ENCODE measurements at places on chromosomes 1 and 21.

- H3K36me3 ChIP-seq = no peaks in the 10 kb centered on the region
- DNase-seq = no peak
- H3K27me3 ChIP-seq = no peaks in the 10 kb centered on the region
- no peak overlapping the region for H3K27ac ChIP-seq
- H3K4me3 ChIP-seq = no peak overlapping the region
Observed at GRCh38 chr1:203907901-203908300, 46.5 kb downstream of the SNRPE start.

DNA sequence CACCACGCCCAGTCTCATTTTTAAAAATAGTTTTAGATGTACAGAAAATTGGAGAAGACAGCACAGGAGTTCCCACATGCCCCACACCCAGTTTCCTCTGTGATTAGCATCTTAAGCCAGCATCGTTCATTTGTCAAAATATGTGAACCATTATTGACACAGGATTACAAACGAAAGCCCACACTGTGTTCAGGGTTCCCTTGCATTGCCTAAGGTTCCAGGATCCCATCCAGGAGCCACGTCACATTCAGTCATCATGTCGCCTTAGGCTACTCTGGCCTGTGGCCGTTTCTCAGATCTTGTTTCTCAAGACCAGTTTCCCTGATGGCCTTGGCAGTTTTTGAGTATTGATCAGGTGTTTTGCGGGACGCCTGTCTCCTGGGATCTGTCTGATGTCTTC lies 34.7 kb upstream of the TNFRSF1B start:
- H3K27ac ChIP-seq = peak overlapping the region; percentile 69
- peaks cover 48% of the 10 kb centered on the region for H3K4me1 ChIP-seq
- H3K27me3 ChIP-seq = peaks cover 33% of the 10 kb centered on the region
- H3K4me3 ChIP-seq = no peak overlapping the region
- no peak for DNase-seq

- peak overlapping the region; percentile 64 for H3K27ac ChIP-seq
- H3K4me3 ChIP-seq = no peak overlapping the region
- H3K27me3 ChIP-seq = no peaks in the 10 kb centered on the region
Observed at GRCh38 chr1:179217943-179218507, 11.5 kb downstream of the ABL2 start.

DNA sequence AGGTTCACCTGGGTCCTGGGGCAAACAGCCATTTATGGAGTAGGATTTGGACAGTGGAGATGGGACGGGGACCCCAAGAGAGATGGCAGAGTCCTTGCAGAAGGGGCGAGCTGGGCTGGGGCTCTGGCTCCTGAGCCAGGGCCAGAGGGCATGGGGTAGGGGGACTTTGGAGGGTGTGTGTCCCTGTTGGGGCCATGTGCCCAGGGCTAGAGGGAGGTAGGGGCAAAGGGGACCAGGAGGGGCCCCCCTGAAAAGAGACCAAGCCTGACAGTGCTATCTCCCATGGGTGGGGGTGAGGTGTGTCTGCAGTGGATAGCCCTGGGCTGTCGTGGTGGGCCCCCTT lies 92.3 kb downstream of the TRIM11 start:
- H3K27me3 ChIP-seq = no peaks in the 10 kb centered on the region
- no peak for DNase-seq
- H3K4me1 ChIP-seq = no peaks in the 10 kb centered on the region
- no peak overlapping the region for H3K27ac ChIP-seq
- H3K4me3 ChIP-seq = no peak overlapping the region

- no peak for DNase-seq
- no peak overlapping the region for H3K27ac ChIP-seq
- no peaks in the 10 kb centered on the region for H3K27me3 ChIP-seq
- no peaks in the 10 kb centered on the region for H3K36me3 ChIP-seq
- H3K4me3 ChIP-seq = no peak overlapping the region
Observed at GRCh38 chr1:199551967-199552565, 475.4 kb upstream of the NR5A2 start.

DNA sequence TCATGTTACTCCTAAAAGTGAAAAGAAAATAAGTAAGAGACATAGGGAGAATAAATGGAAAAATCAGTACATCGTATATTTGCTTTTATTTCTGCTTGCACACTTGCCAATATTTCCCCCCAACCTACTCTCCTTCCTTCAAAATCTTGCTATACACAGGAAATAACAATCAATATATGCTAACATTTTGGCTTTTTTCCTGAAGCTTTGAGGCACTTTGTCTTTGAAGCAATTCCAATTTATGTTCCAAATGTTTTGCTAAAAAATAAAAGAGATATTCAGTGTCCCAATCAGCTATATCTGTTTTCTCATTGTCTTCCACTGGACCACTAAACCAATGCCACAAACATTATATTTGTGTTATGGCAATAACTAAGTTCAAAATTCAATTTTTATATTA lies 184.0 kb upstream of the NEGR1 start:
- DNase-seq = no peak
- no peak overlapping the region for H3K27ac ChIP-seq
- H3K36me3 ChIP-seq = no peaks in the 10 kb centered on the region
- no peaks in the 10 kb centered on the region for H3K4me1 ChIP-seq
- H3K4me3 ChIP-seq = no peak overlapping the region

- H3K4me1 ChIP-seq = no peaks in the 10 kb centered on the region
- DNase-seq = no peak
- H3K27ac ChIP-seq = no peak overlapping the region
- H3K4me3 ChIP-seq = no peak overlapping the region
- H3K27me3 ChIP-seq = no peaks in the 10 kb centered on the region
- H3K36me3 ChIP-seq = no peaks in the 10 kb centered on the region
Observed at GRCh38 chr1:119882132-119883049, 13.9 kb downstream of the ADAM30 start.

DNA sequence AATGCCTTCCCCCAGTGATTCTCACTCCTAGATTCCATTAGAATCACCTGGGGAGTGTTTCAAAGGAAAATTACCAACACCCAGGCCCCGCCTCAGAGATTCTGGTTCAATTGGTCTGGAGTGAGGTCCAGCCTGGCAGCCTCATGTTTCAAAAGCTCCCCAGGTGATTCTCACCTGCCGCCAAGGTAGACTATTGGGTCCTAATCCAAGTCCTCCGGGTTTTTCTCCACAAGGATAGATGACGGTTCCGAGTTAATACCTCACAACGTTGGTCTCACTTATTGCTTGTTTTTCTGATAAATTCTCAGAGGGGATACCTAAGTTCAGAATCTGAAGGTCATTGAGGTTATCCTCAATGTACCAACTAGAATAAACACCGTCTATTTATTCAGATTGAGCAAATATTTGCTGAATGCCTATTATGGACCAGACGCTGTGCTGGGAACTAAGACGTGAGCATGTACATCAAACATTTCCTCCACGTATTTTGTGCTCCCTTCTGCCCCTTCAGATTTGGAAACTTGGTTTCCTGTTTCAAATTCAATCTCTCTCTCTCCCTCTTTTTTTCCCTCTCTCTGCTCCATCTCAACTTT lies 97.5 kb downstream of the SEC16B start:
- no peak for DNase-seq
- H3K4me3 ChIP-seq = no peak overlapping the region
- no peaks in the 10 kb centered on the region for H3K36me3 ChIP-seq
- no peaks in the 10 kb centered on the region for H3K4me1 ChIP-seq
- H3K27ac ChIP-seq = no peak overlapping the region

DNA sequence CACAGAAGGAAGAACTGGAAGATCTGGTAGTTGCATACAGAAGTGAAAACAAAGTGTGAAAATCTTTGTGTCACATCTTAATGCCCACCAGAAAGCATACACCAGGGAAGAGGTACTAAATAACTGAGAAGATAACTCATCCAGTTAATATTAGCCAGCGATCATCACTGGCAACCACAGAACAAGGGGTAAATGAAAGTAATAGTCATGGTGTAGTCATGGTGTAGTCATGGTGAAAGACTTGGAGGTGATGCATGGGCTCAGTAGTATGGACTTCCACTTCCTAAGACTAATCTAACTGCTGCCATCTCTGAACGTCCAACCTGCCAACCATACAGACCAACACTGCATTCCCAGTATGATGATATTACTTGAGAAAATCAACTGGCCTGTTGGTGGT lies 481.2 kb upstream of the NR5A2 start:
- DNase-seq = no peak
- H3K36me3 ChIP-seq = no peaks in the 10 kb centered on the region
- H3K27ac ChIP-seq = no peak overlapping the region
- no peak overlapping the region for H3K4me3 ChIP-seq

GRCh38 chr1:165365341-165365740 lies 8.8 kb upstream of the LMX1A start:
- H3K27ac ChIP-seq = no peak overlapping the region
- H3K4me1 ChIP-seq = peaks cover 11% of the 10 kb centered on the region
- no peaks in the 10 kb centered on the region for H3K36me3 ChIP-seq
- no peak overlapping the region for H3K4me3 ChIP-seq
- DNase-seq = no peak

DNA sequence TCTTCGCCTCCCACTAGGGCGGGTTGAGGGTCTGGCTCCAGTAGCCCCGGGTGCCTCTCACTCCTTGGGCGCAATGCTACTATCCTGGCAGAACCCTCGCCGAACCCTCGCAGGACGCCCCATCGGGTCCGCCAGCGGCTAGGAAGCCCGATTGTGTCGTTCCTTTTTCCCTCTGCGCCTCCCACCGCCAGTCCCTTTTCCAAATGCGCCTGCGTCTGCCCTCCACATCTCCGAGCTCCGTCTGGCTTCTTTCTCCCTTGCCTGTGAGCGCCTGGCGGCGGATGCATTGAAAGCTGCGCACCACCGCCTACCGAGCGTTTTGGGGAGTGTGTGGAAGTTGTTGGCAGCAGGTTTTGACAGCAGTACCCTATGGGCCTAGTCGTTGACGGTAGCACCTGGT lies 1.0 kb upstream of the DIRAS3 start:
- no peaks in the 10 kb centered on the region for H3K4me1 ChIP-seq
- H3K36me3 ChIP-seq = peaks cover 5% of the 10 kb centered on the region
- H3K4me3 ChIP-seq = peak overlapping the region; percentile 59
- H3K27me3 ChIP-seq = no peaks in the 10 kb centered on the region
- no peak for DNase-seq

DNA sequence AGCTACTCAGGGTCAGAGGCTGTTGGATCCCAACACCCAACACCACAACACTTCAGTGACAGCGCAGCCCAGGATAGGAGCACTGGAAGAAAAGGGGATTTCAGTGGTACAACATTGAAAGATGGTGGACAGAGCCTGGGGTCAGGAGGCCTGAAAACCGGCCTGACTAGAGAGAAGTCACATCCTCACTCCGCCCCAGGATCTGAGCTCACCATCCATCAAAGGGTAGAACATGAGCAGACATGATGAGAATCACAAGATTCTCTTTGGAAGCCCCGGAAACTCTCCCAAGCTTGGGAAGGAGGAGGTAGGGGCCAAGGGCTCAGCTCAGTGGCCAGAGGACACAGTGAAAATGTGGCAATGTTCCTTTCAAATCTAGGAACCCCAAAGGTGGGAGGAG lies 271.3 kb downstream of the NPHP4 start:
- no peaks in the 10 kb centered on the region for H3K27me3 ChIP-seq
- no peak for DNase-seq
- H3K4me1 ChIP-seq = no peaks in the 10 kb centered on the region
- H3K27ac ChIP-seq = no peak overlapping the region

GRCh38 chr1:224622831-224623230 lies 6.7 kb downstream of the CNIH3 start:
- H3K27ac ChIP-seq = no peak overlapping the region
- H3K4me3 ChIP-seq = no peak overlapping the region
- no peak for DNase-seq
- no peaks in the 10 kb centered on the region for H3K4me1 ChIP-seq
- H3K36me3 ChIP-seq = no peaks in the 10 kb centered on the region
- H3K27me3 ChIP-seq = peaks cover 2% of the 10 kb centered on the region

- no peak overlapping the region for H3K4me3 ChIP-seq
- no peaks in the 10 kb centered on the region for H3K36me3 ChIP-seq
- no peaks in the 10 kb centered on the region for H3K27me3 ChIP-seq
- no peak for DNase-seq
- H3K4me1 ChIP-seq = peaks cover 48% of the 10 kb centered on the region
Observed at GRCh38 chr1:201406831-201407406, 7.8 kb upstream of the LAD1 start.

DNA sequence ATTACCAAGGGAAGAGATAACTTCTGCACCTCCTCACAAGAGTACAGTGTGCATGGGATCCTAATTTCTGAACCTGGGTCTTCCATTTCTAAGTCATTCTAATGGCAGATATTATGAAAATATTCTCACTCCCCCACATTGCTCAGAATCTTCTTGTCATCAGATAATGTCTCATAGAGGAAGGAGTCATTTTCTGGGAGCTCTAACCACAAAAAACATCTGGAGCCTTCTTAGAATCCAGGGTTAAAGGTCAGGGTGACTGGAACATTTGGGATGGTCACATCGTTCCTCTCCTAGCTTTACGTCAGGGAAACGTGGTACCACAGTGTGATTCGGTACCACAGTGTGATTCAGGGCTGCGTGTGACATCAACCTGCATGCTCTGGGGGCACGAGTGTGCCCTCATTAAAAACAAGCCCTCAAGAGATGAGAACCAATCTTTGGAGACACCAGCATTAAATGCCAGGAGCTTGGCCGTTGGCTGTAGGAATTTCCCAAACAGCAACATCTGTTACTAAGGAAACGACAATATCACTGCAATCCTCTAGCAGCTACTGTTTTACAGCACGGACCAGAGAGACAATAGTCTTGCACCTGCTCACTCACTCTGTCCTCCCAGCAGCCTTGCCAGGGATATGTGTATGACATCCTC lies 179.1 kb downstream of the PSMG1 start:
- peaks cover 75% of the 10 kb centered on the region for H3K4me1 ChIP-seq

- H3K36me3 ChIP-seq = no peaks in the 10 kb centered on the region
- H3K4me1 ChIP-seq = peaks cover 7% of the 10 kb centered on the region
- H3K27ac ChIP-seq = no peak overlapping the region
- no peak overlapping the region for H3K4me3 ChIP-seq
- DNase-seq = no peak
Observed at GRCh38 chr1:156393095-156393494, 24.1 kb downstream of the RHBG start.

GRCh38 chr1:30847358-30847972 lies 61.1 kb downstream of the SDC3 start:
- peak overlapping the region; percentile 64 for H3K27ac ChIP-seq
- H3K4me3 ChIP-seq = no peak overlapping the region
- no peak for DNase-seq
- no peaks in the 10 kb centered on the region for H3K4me1 ChIP-seq

DNA sequence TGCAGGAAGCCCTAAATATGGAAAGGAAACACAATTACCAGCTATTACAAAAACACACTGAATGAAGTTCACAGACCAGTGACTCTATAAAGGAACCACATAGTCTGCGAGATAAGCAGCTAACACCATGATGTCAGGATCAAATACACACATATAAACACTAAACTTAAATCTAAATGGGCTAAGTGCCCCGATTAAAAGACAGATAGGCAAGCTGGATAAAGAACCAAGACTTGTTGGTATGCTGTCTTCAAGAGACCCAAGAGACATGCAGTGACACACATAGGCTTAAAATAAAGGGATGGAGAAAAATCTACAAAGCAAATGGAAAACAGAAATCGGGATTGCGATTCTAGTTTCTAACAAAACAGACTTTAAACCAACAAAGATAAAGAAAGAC lies 121.9 kb downstream of the SLC5A9 start:
- H3K36me3 ChIP-seq = no peaks in the 10 kb centered on the region
- no peaks in the 10 kb centered on the region for H3K27me3 ChIP-seq
- no peak overlapping the region for H3K4me3 ChIP-seq
- no peaks in the 10 kb centered on the region for H3K4me1 ChIP-seq
- no peak overlapping the region for H3K27ac ChIP-seq
- no peak for DNase-seq
